Common myeloid progenitor, CD34-positive (primary cell): ENCODE measurements at places on chromosomes 12 and 14.

- DNase-seq = no peak
Observed at GRCh38 chr12:105706973-105707334, 376.5 kb downstream of the C12orf75 start.

GRCh38 chr14:101960225-101960624 lies 4.1 kb upstream of the DYNC1H1 start:
- DNase-seq = peak; percentile 54

DNA sequence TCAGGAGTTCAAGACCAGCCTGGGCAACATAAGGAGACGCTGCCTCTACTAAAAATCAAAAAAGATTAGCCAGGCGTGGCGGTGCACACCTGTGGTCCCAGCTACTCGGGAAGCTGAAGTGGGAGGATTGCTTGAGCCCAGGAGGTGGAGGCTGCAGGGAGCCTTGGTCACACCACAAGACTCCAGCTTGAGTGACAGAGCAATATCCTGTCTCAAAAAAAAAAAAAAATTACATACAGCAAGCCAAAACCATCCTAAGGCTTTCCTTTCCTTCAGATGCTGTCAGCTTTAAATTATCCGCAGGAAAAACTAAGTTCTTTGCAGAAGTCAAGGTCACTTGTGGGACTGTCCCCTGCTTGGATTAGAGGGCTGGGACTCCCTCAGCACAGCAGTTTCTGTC lies 1.3 kb downstream of the CS start:
- DNase-seq = no peak

DNA sequence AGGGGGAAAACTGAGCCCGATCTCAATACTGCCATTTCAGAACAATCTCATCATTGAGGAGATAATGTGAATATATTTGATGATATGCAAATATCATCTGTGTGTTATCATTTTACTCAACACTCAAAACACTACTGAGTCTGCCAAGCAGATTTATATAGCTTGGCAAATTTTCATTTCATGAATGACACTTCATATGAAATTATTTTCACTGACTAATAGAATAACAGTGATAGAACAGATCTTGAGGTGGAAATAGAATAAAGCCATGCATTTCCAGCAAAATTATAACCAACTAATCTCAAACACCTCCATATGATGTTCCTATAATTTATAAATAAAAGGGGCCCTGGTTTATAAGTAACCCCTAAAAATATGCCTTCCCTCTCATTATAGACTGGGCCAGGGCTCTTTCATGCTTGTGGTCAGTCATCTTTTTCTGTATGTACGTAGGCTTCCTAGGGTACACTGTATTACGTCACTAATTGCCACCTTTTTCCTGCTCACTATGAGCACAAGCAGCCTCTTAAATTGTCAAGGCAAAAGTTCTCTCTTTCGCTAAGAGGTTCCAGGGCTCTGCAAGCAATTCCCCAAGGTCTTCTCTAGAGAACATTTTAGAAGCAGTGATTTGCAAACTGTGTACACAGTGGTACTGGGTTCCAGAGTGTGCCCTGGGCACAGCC lies 197.1 kb upstream of the FOXN3 start:
- DNase-seq = no peak

DNA sequence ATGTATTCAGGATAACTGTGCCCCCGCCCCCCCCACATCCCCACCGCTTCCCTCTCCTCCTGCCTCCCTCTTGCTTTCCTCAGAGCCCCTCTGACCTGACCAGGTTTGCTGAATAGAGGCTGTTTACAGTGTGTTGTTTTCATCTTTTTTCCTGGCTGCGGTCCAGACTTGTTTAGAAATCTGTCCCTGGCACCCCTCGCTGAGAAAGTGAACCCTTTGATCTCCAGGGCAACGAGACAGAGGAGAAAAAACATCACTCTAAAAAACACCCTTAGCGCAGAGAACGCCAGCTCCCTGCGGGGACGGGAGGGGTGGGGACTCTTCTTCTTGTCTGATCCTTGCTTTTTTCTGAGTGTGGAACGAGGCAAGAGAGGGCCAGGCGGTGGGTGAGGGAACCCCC lies 22.5 kb downstream of the SDS start:
- no peak for DNase-seq

DNA sequence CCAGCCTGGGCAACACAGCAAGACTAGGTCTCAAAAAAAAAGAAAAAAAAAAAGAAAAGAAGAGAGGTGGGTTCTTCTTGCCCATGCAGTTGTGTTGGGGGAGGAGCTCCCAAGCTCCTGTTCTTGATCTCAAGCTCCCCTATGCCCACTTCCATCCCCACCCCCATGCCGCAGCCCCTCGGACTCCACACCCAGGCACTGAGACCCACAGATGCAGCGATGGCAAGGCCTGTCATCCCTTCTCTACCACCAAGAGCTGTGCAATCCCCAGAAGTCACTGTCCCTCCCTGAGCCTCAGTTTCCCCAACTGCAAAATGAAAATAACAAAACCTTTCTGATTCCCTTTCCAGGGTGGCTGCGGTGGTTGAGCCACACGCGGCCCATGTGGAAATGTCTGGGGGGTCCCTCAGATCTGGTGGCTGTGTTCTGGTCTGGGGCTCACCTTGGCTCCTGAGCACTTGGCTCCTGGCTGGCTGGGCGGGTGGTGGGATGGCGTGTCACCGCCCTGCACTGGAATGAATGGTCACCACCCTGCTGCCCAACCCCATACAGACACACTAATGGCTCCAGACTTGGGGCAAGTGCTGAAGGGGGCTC lies 22.6 kb upstream of the KIF26A start:
- no peak for DNase-seq
